Dermis blood vessel endothelial cell (primary cell): ENCODE measurements at places on chromosomes 7 and 10. TPM values are rescaled to one million over a fixed set of nuclear protein-coding genes. Genes with fewer than 3 reads are reported as not detected.
A peak's percentile ranks its signal among the peaks of the same experiment; 100 is the strongest.

GRCh38 chr7:17646253-17646956, 293.9 kb downstream of the SNX13 start:
- peak; percentile 45 for DNase-seq

- peak; percentile 82 for DNase-seq
Observed at GRCh38 chr7:14751461-14751860, 151.1 kb downstream of the DGKB start.

- peak; percentile 99 for DNase-seq
Observed at GRCh38 chr10:29895456-29895855, 163.9 kb downstream of the JCAD start.

DNA sequence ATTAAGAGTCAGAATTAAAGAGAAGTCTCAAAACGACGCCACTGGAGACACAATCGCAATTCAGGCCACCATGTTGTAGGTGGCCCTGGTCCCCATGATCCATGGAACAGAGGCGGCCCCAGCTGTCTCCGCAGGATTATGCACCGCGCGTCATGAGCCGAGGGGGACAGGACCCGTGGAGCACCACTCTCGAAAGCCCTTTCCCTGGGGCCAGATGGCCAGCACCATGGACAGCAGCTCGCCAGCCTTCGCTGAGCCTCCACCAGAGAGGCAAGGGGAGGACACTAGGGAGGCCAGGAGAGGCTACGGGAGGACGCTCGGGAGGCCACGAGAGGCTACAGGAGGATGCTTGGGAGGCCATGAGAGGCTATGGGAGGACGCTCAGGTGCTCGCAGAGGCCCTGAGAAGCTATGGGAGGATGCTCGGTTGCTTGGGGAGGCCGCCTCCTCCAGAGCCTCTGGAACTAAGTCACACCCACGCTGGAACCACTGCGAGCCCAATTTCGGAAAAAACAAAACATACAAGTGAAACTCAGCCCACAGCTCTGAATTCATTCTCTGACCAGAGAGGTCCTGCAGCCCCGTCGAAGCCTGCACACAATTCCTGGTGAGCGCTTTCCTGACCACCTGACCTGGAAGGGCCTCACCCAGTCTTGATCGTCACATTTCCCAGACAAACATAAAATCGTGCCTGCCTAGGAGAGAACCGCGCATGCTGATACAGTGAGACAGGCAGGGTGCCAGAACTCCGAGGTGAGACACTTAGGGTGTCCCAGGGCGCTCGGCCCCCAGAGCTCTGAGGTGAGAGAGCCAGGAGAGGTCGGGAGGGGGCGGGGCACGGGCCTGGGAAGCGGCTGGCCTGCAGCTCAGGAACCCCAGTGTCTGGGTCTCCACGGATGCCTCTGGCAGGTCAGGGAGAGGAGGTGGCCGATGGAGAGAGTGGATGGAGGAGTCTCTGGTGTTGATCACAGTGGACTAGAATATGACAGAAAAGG, 224.4 kb downstream of the PTPRN2 start:
- no peak for DNase-seq

DNA sequence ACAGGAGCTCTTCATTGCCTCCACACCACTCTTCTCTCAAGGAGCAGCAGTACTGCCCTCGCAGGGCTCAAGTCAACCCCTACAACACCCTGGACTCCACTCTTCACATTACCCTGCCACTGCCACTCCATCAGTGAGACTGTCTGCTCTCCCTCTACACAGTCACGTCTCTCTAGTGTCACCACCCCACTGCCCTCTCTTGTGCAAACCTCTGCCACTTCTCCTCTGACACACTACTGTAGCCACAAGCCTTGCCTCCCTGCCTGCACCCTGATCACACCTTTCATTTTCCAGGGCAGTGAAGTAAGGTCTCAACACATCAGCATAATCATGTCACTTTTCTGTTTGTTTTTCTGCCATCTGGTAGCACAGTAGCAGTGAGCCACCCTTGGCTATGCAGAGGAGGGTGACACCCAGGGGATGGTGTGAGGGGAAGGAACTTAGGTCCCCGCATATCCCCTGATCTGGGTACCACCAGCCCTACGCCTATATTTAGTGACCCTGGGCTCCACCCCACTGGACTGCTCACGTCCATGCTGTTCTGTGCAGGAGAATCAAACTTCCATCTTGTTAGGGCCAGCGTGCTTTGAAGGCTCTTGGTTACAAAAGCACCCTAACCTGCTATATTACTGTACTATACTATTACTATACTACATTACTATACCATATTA, 1.6 kb downstream of the C10orf143 start:
- DNase-seq: no peak

- no peak for DNase-seq
Observed at GRCh38 chr10:100817268-100817839, 72.0 kb downstream of the PAX2 start.

DNA sequence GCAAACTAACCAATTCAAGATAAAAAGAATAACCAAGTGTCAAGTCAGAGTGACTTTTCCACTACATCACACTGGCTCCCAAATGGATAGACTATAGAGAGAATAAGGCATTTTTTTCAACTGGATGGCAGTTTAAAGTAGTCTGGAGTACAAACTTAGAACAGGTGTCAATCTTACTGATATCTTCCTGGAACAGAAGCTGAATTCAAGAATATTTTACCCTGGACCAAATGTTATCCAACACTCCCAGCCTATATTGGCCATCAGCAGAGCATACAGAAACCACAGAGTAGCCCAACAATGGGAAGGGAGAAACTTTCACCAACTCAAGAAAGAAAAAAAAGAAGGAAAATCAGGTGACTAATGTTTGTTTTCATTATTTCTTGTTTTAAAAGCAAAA, 11.5 kb downstream of the IDE start:
- no peak for DNase-seq

DNA sequence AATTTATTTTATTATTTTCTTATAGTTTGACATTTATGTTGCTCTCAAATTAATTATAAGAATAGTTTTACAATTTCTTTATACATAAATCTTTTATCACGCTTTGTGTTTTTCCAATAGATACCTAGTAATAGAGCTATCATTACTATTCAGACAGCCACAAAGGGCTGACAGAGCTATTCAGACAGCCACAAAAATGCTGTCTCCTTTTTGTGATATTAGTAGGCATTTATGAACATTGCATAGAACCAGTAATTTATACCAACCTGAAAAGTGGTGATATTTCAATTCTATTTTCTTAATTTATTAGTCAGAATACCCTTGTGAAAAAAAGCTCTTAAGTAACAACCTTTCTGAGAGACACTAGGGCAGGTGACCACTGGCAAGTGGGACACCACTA, 34.2 kb upstream of the IGFBP3 start:
- DNase-seq: no peak

DNA sequence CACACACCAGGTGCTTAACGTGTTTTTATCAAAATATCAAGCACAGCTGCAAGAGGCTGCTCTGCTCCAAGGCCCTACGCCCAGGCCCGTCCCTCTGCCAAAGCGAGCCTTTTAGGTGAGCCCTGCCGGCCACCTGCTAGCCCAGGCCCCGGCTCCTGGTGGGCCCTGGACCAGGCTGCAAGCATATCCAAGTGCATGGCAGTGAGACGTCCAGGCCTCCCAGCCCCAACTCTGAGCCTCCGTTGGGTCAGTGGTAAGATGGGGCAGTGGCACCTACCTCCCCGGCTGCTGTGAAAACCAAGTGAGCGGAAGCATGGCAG, 136.2 kb downstream of the LHPP start:
- DNase-seq: no peak

- DNase-seq: peak; percentile 51
Observed at GRCh38 chr10:43078986-43079273, 2.1 kb downstream of the RET start.

- DNase-seq: no peak
Observed at GRCh38 chr7:137937202-137937560, 64.7 kb downstream of the CREB3L2 start.

GRCh38 chr10:4033341-4033896, 248.4 kb upstream of the KLF6 start:
- DNase-seq: no peak

DNA sequence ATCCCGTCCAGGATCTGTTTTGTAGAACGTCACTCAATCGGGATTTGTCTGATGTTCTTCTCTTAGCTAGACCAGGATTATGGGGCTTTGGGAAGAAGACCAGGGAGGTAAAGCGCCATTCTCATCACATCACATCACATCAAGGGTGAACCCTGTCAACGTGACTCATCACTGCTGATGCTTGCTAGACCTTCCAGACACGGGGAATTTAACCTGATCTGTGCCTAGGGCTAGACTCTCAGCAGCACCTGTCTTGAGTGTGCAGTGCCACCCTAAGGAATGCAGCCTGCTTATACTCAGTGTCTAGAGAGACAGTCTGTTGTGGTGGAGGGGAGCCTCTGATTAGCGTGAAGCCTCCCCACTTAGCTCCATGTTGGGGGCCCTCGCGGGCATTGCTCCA, 678.6 kb upstream of the FOXK1 start:
- no peak for DNase-seq

GRCh38 chr10:28367929-28368484, 65.1 kb upstream of the MPP7 start:
- no peak for DNase-seq

GRCh38 chr10:103513380-103514060, 20.0 kb downstream of the NEURL1 start:
- no peak for DNase-seq

DNA sequence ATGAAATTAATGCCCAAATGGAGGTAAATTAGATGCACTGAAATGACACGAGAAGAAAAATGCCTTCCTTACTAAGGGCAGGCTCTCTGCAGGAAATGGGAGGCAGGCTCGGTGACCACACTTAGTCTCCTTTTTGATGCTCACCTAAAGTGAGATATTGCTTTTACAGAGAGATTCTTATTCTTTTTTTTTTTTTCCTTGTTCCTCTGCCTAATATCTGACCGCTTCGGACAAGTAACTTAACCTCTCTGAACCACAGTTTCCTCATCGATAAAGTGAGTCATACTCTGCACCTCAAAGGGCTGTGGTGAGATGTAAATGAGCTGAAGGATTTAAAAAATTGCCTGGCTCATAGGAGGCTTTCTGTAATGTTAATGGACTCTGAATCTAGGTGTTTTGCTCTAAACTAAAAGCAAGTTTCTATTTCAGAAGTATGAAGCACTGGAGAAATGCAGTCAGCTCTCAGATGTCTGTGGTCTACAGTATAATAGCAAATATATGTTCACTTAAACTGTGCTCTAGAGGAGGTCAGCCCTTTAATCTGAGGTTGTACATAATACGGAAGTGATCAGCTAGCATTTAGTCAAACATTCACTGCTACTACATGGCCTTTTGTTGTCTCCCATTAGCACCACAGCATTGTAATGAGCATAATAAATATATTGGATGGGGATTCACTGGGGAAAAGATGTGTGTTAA, 23.2 kb downstream of the NKX2-3 start:
- DNase-seq: no peak

- peak; percentile 83 for DNase-seq
Observed at GRCh38 chr7:11212080-11212711, 238.5 kb downstream of the PHF14 start.

The LIPN gene
- not detected in 2 replicates for total RNA-seq

The ADAMTS14 gene
- total RNA-seq: under 0.01 and 0.05 TPM in 2 replicates

The EVX1 gene
- total RNA-seq: not detected in 2 replicates

The TET1 gene
- 1.2 TPM in 2 replicates for total RNA-seq

The NHLRC2 gene
- total RNA-seq: 15.8 and 22.6 TPM in 2 replicates

The C10orf53 gene
- total RNA-seq: not detected in 2 replicates

The AGAP4 gene
- 2.8 and 5.6 TPM in 2 replicates for total RNA-seq

The HDAC9 gene
- 2.7 and 3.9 TPM in 2 replicates for total RNA-seq

The RPEL1 gene
- 0.09 and 0.17 TPM in 2 replicates for total RNA-seq

The PVRIG gene
- not detected in 2 replicates for total RNA-seq

The GPR146 gene
- 64.5 and 69.9 TPM in 2 replicates for total RNA-seq
